ENCODE measurements at places on chromosomes 13 and 19. TPM values are rescaled to one million over a fixed set of nuclear protein-coding genes. Genes with fewer than 3 reads are reported as not detected.

RNASEH2A gene
- total RNA-seq: 2.9 TPM

ZNF625 gene
- total RNA-seq: 0.36 TPM

ZNF99 gene
- not detected for total RNA-seq

ZNF442 gene
- total RNA-seq: 0.66 TPM

SYT3 gene
- not detected for total RNA-seq

ZNF490 gene
- total RNA-seq: 4.9 TPM

DIRAS1 gene
- total RNA-seq: 29.9 TPM

ZNF844 gene
- total RNA-seq: 12.2 TPM

AMER2 gene
- not detected for total RNA-seq

NLRP5 gene
- not detected for total RNA-seq

MEIOSIN gene
- not detected for total RNA-seq

CLIP3 gene
- 1.7 TPM for total RNA-seq

SPACA6 gene
- total RNA-seq: 4.2 TPM

PTGIR gene
- 7.0 TPM for total RNA-seq

GAPDHS gene
- total RNA-seq: not detected

SMARCA4 gene
- total RNA-seq: 54.9 TPM

TSHZ3 gene
- total RNA-seq: 1.1 TPM

SIGLEC12 gene
- total RNA-seq: 0.13 TPM

MBD3L5 gene
- not detected for total RNA-seq

ZNF729 gene
- total RNA-seq: not detected

NUP58 gene
- 33.2 TPM for total RNA-seq

SHC2 gene
- 5.4 TPM for total RNA-seq

KIR3DL1 gene
- not detected for total RNA-seq

WDR87 gene
- total RNA-seq: not detected

ZNF730 gene
- total RNA-seq: not detected

NRTN gene
- not detected for total RNA-seq

SUGT1 gene
- total RNA-seq: 44.2 TPM

RGCC gene
- 23.5 TPM for total RNA-seq

SSC5D gene
- 1.2 TPM for total RNA-seq

ZNF44 gene
- 8.3 TPM for total RNA-seq

ZNF486 gene
- 1.2 TPM for total RNA-seq

PEAK3 gene
- total RNA-seq: 0.13 TPM

RPL21 gene
- total RNA-seq: 720 TPM

OR10H2 gene
- not detected for total RNA-seq

TRPM4 gene
- 17.2 TPM for total RNA-seq

ZNF560 gene
- total RNA-seq: 0.48 TPM

ICAM1 gene
- 7.2 TPM for total RNA-seq

SPHK2 gene
- total RNA-seq: 12.6 TPM

RAP2A gene
- 35.7 TPM for total RNA-seq

UCHL3 gene
- total RNA-seq: 34.5 TPM

RFXANK gene
- 41.6 TPM for total RNA-seq

FUZ gene
- total RNA-seq: 24.9 TPM

HSD17B14 gene
- 1.2 TPM for total RNA-seq

Data from psoas muscle (tissue), 8 donors.